Natural killer cell treated with Interleukin-12 subunit alpha and Interleukin-12 subunit beta and Interleukin-15 and Interleukin-18, amount 100 ng/mL, for 72 hours (primary cell): ENCODE measurements at places on chromosomes 1 and 21. TPM values are rescaled to one million over a fixed set of nuclear protein-coding genes. Genes with fewer than 3 reads are reported as not detected.

GRCh38 chr1:11802973-11803885, 2.5 kb downstream of the MTHFR start:
- peak; percentile 88 for DNase-seq
- H3K4me1 ChIP-seq, result peaks cover 50% of the 10 kb centered on the region
- peak overlapping the region; percentile 84 for H3K27ac ChIP-seq
- no peaks in the 10 kb centered on the region for H3K27me3 ChIP-seq
- peak overlapping the region; percentile 89 for H3K4me3 ChIP-seq
- H3K36me3 ChIP-seq, result no peaks in the 10 kb centered on the region

ITLN2 gene
- not detected for total RNA-seq

DNA sequence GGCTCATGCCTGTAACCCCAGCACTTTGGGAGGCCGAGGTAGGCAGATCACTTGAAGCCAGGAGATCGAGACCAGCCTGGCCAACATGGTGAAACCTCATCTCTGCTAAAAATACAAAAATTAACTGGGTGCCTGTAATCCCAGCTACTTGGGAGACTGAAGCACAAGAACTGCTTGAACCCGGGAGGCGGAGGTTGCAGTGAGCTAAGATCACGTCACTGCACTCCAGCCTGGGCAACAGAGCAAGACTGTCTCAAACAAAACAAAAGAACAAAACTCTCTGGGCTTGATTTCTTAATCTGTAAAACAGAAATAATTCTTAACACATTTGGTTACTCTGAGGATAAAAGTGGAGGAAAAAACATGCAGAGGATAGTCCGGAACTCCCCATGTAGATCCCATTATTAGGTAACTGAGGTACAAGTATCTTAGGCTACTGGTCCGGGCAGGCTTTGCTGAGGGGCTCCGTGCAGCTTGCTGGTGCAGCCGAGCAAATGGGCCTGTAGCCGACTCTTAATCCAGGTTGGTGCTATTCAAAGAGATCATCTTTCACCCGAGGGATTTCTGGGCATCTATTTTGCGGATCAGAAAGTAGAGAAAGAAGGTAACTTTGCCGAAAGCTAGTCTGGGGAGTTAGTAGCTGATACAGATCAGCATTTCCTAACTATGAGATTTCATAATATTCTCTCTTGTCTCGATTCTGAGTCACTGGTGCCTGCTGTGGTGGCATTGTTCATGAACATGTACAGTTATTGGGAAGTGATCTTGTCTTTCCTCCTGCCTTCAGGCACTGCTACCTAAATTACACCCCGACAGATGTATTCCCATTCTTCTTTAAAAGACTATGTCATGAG, 56.8 kb downstream of the NFIA start:
- H3K36me3 ChIP-seq, result no peaks in the 10 kb centered on the region
- peaks cover 43% of the 10 kb centered on the region for H3K27me3 ChIP-seq
- DNase-seq, result no peak
- H3K4me1 ChIP-seq, result peaks cover 8% of the 10 kb centered on the region
- H3K27ac ChIP-seq, result no peak overlapping the region
- H3K4me3 ChIP-seq, result peak overlapping the region; percentile 8

DNA sequence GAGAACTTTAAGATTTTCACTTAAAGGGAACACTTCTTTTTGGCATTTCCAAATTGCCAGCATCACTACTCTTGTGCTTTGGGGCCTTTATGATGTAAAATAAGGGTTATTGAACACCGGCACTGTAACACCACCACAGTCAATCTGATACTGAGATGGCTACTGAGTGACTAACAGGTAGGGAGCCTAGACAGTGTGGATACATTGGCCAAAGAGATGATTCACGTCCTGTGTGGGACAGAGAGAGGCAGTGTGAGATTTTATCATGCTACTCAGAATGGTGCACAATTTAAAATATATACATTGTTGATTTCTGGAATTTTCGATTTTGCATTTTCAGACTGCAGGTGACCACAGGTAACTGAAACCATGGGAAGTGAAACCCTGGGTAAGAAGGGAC, 261.6 kb downstream of the SPATA17 start:
- no peaks in the 10 kb centered on the region for H3K27me3 ChIP-seq
- H3K4me1 ChIP-seq, result no peaks in the 10 kb centered on the region
- no peak overlapping the region for H3K27ac ChIP-seq
- peaks cover 4% of the 10 kb centered on the region for H3K36me3 ChIP-seq

GRCh38 chr1:206135248-206135647, 18.1 kb upstream of the AVPR1B start:
- no peak for DNase-seq
- no peaks in the 10 kb centered on the region for H3K36me3 ChIP-seq
- H3K27me3 ChIP-seq, result peaks cover 30% of the 10 kb centered on the region
- H3K4me1 ChIP-seq, result no peaks in the 10 kb centered on the region
- H3K4me3 ChIP-seq, result no peak overlapping the region

GRCh38 chr1:42674214-42674613, 8.0 kb upstream of the YBX1 start:
- no peaks in the 10 kb centered on the region for H3K27me3 ChIP-seq
- H3K36me3 ChIP-seq, result peaks cover 8% of the 10 kb centered on the region
- DNase-seq, result no peak
- no peaks in the 10 kb centered on the region for H3K4me1 ChIP-seq
- H3K27ac ChIP-seq, result no peak overlapping the region
- no peak overlapping the region for H3K4me3 ChIP-seq

PLPPR4 gene
- total RNA-seq, result not detected

GRCh38 chr21:33109574-33110339, 39.8 kb downstream of the OLIG1 start:
- H3K4me3 ChIP-seq, result no peak overlapping the region
- no peak overlapping the region for H3K27ac ChIP-seq
- no peaks in the 10 kb centered on the region for H3K36me3 ChIP-seq
- H3K27me3 ChIP-seq, result peaks cover 75% of the 10 kb centered on the region
- H3K4me1 ChIP-seq, result no peaks in the 10 kb centered on the region
- DNase-seq, result no peak

GRCh38 chr1:73770109-73770905, 427.7 kb downstream of the LRRIQ3 start:
- H3K27ac ChIP-seq, result no peak overlapping the region
- no peak overlapping the region for H3K4me3 ChIP-seq
- no peaks in the 10 kb centered on the region for H3K36me3 ChIP-seq

DNA sequence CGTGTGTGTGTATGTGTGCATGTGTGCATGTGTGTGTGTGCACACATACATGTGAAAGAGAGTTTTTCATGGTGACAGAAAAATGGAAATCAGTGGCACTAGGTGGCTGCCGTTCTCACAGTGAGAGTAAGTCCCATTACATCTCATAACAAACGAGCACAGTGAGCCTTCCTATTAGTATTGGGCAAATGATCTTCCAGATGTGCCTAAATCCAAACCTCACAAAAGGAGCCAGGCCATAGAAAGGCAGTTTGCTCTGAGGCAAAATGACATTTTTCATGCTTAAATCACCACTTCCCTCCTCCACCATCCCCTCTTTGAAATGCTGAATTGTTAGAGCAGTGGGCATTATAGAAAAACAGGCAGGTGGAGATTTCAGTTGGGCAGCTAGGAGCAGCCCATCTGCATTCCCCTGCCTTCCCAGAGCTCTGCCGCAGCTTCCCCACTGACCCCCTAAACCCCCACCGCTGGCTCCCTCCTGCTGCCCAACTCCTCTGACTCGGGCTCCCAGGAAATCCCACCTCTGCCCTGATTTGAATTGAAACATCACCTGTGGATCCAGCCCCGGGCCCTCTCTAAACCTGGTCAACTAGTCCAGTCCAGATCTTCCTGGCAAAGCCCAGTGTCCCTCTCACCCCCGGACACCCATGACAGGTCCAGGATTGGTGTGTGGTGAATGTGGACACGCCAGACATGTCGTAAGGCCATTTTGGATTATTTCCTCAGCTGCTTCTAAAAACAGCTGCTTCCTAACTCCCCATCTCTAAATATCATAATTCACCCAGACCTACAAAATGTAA, 190.5 kb downstream of the SEC16B start:
- H3K4me3 ChIP-seq, result no peak overlapping the region
- DNase-seq, result no peak
- H3K27me3 ChIP-seq, result no peaks in the 10 kb centered on the region
- no peaks in the 10 kb centered on the region for H3K36me3 ChIP-seq
- no peaks in the 10 kb centered on the region for H3K4me1 ChIP-seq

CELA2A gene
- not detected for total RNA-seq

KCNC4 gene
- total RNA-seq, result 0.88 TPM

GRCh38 chr1:230809256-230809990, 58.9 kb downstream of the C1orf198 start:
- H3K27ac ChIP-seq, result no peak overlapping the region
- H3K4me1 ChIP-seq, result no peaks in the 10 kb centered on the region
- no peak for DNase-seq
- H3K36me3 ChIP-seq, result peaks cover 18% of the 10 kb centered on the region
- H3K27me3 ChIP-seq, result peaks cover 42% of the 10 kb centered on the region

BEND5 gene
- 0.95 TPM for total RNA-seq

S100A5 gene
- not detected for total RNA-seq

GRCh38 chr1:10288029-10288615, 77.8 kb downstream of the KIF1B start:
- DNase-seq, result no peak
- no peak overlapping the region for H3K4me3 ChIP-seq
- H3K27ac ChIP-seq, result no peak overlapping the region
- no peaks in the 10 kb centered on the region for H3K4me1 ChIP-seq
- H3K27me3 ChIP-seq, result no peaks in the 10 kb centered on the region
- H3K36me3 ChIP-seq, result no peaks in the 10 kb centered on the region

PDIK1L gene
- total RNA-seq, result 8.8 TPM

DNA sequence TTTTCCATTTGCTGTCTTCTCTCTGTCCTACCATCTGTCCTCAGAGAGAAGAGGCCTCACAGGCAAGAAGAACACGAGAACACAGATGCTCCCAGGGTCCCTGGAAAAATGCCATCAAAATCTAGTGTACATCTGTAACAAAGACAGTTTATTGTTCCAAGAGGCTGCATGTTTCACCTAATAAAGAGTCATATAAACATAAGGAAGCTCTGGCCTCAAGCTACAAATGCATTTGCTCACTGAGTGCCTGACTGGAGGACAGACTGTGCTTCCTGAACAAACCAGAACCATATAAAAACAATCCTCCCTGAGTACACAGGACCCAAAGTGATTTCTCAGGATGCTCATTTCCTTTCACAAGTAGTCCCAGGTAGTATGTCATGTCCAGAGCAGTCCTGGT, 76.3 kb upstream of the SLC44A3 start:
- H3K4me1 ChIP-seq, result no peaks in the 10 kb centered on the region
- peaks cover 18% of the 10 kb centered on the region for H3K27me3 ChIP-seq
- no peak overlapping the region for H3K27ac ChIP-seq
- no peak overlapping the region for H3K4me3 ChIP-seq

VWA5B1 gene
- total RNA-seq, result not detected

DNA sequence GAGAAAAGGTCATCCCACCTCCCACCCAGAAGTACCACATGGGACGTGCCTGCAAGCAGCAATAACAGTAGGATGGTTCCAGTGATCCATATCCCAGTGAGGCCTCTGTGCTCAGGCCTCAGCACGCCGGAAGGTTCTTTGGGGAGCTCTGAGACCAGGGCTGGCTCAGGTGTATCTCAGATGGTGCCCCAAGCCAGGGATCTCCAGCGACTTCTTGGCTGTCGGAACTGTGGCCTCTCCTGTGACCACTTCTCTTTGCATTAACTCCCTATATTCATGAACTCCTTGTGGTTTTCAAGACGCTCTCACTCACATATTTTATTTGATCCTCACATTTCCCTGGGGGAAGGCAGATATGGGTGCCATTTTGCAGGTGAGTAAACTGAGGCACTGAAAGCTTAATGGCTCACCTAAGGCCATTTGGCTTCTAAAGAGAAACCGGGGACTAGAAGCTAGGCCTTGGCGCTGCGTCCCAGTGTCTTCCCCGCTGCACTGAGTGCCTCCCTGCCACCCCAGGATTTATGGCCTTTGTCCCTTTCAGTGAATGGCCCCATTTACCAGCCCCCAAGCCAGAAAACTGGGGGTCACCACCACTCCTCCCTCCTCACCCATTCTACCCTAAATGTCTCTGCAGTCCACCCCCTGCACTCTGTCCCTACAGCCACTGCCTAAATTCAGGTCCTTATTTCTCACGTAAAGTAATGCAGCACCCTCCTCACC, 101.9 kb downstream of the CCDC185 start:
- H3K4me1 ChIP-seq, result no peaks in the 10 kb centered on the region
- DNase-seq, result no peak
- H3K27ac ChIP-seq, result no peak overlapping the region
- no peak overlapping the region for H3K4me3 ChIP-seq
- H3K27me3 ChIP-seq, result peaks cover 6% of the 10 kb centered on the region

DNA sequence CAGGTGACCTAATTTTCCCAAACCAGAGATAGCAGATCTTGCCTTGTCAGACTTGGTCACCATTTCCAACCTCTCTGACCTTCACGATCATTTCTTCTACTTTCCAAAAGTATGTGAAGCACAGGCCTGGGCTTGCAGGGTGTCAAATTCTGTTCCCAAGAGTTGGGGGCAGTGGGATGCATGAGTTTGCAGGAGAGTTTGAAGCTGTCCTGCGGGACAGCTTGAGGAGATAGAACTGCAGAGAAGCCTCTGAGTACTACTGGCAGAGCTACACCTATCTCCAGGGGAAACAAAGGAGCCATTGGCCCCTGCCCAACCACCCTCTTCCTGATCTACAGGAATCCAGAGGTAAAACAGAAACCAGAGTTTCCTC, 11.3 kb downstream of the TXNIP start:
- no peak for DNase-seq
- H3K36me3 ChIP-seq, result no peaks in the 10 kb centered on the region
- H3K27me3 ChIP-seq, result no peaks in the 10 kb centered on the region

- no peak for DNase-seq
- peak overlapping the region; percentile 39 for H3K4me3 ChIP-seq
- peaks cover 14% of the 10 kb centered on the region for H3K4me1 ChIP-seq
- no peak overlapping the region for H3K27ac ChIP-seq
- peaks cover 18% of the 10 kb centered on the region for H3K27me3 ChIP-seq
These were observed 4.7 kb downstream of the TNN start for GRCh38 chr1:175072099-175072951.

GRCh38 chr1:77227381-77227780, 8.2 kb upstream of the PIGK start:
- H3K27ac ChIP-seq, result no peak overlapping the region
- no peak for DNase-seq
- H3K4me3 ChIP-seq, result no peak overlapping the region
- no peaks in the 10 kb centered on the region for H3K27me3 ChIP-seq

DENND2D gene
- 103 TPM for total RNA-seq

GRCh38 chr1:33231166-33231565, 25.1 kb upstream of the ZNF362 start:
- H3K27me3 ChIP-seq, result peaks cover 16% of the 10 kb centered on the region
- no peak overlapping the region for H3K4me3 ChIP-seq
- no peak overlapping the region for H3K27ac ChIP-seq
- no peaks in the 10 kb centered on the region for H3K36me3 ChIP-seq

- no peaks in the 10 kb centered on the region for H3K27me3 ChIP-seq
- no peak overlapping the region for H3K4me3 ChIP-seq
- H3K36me3 ChIP-seq, result peaks cover 11% of the 10 kb centered on the region
- no peak for DNase-seq
- no peaks in the 10 kb centered on the region for H3K4me1 ChIP-seq
- H3K27ac ChIP-seq, result no peak overlapping the region
These were observed 845.5 kb upstream of the ADGRL4 start for GRCh38 chr1:79852004-79852403.

DNA sequence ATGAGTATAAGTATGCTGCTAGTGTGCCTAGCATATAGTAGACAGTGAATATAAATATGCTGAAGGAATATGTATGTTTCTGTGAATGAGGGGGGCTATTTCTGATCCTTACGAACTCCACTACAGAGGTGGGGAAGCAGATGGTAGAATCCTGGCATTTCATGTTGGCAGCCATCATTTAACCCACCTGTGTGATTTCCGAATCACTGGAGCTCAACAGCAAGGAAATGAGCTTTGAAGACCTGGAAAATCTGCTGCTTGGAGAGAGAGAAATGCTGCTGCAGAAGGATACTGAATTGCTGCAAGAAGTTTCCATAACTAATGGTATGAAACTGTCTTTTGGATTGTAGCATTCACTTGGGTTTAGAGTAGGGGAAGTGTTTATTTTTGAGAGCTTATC, 83.5 kb downstream of the RABGAP1L start:
- H3K27ac ChIP-seq, result no peak overlapping the region
- H3K36me3 ChIP-seq, result no peaks in the 10 kb centered on the region
